HS-27A (cell line): ENCODE measurements at places on chromosomes 2 and 18.

GRCh38 chr2:47485751-47486300 lies 82.9 kb downstream of the MSH2 start:
- no peak for DNase-seq

GRCh38 chr2:191013682-191013931 lies 364 bp downstream of the STAT1 start:
- no peak for DNase-seq

GRCh38 chr2:204586444-204587180 lies 41.3 kb downstream of the PARD3B start:
- no peak for DNase-seq

GRCh38 chr2:10449838-10450691 lies 1.9 kb upstream of the ODC1 start:
- no peak for DNase-seq

DNA sequence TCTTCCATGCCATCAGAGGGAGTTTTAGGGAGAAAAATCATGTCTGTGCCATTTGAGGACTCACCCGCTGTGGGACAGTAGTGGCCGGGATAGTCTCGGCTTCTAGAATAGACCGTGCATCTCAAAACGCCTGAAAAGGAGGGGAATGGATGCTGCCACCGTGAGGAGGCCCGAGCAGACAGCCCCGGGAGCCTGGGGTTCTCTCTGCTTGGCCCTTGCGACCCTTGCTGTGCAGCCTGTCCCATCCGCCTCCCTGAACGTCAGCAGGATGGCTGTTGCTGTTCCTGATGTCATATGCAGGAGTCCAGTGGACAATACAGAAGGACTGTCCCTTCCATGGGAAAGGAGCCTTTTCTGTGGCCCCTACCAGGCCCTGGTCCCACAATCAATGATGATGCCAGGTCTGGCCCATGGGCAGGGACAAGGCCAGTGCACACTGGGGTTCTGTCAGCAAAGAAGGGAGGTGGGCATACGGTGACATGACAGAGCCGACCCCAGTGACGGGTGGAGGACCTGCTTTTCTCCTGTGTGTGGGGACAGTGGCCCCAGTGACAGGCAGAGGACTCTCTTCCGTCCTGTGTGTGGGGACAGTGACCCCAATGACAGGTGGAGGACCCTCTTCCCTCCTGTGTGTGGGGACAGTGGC lies 58.8 kb downstream of the ACKR3 start:
- no peak for DNase-seq

DNA sequence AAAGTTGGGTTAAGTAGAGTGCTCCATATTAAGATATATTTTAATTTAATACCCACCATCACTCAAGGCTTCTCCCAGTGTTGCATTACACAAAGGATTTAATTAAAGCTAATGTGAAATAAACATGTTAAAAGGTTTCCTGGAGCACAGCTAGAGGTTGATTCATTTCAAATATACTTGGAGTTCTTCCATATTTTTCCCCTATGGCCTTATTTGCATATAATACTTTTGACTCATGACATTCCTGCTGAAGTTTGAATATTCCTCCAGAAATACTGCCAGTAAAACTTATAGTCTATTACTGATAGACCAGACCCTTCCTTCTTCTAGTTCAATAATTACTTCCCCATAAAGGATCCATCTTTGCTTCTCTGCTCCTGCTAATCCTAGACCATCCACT lies 227.5 kb downstream of the GULP1 start:
- no peak for DNase-seq
